ENCODE measurements at places on chromosomes 6 and 20. TPM values are rescaled to one million over a fixed set of nuclear protein-coding genes. Genes with fewer than 3 reads are reported as not detected.

DNA sequence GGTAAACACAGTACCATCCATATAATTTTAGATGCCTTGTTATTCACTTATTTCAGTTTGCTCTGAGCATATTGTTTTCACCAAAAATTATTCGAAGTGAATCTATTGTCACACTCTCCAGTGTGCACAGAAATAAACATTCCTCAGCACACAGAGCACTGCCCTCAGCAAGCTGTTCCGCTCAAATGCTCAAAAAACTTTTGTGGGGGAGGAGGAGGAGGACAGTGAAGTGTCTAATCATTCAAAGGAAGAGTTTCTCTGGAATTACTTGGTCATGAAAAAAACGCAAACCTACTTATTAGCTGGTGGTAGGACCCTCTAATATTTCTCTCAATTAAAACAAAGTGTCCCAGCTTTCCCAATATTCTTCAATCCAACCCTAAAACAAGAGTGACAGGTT lies 88.3 kb downstream of the DTNBP1 start:
- H3K4me1 ChIP-seq: peaks cover 32% of the 10 kb centered on the region
- H3K36me3 ChIP-seq: peaks cover 7% of the 10 kb centered on the region
- H3K27ac ChIP-seq: peak overlapping the region; percentile 26
- DNase-seq: no peak

DNA sequence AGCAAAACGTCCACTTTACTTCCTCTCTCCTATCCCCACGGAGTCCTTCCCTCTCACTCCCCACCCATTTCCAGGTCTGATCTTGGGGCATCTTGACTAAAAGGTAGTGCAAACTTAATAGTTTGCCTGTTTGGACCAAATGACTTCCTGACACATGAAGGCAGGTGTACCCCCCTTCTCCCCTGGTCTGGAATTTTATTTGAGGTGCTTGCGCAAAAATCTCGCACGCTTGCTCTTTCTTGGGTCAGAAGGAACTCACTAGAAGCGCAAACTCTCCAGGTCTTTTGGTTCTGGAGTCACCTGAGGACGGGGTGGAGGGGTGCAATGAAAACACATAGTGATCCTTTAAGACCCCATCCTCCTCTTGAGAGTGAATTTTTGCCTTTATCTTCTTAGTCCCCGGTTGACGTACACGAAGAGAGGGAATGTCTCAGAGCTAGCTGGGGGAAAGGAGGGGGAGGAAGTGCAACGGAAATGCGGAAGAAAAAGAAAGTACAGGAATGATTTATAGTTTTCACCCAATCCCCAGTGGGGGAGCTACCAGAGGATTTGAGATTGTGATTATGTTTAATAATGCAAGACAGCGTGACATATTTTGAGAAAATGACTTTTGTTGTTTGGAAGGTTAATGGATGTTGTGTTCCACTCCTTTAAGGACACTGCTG lies 4.9 kb downstream of the ADGRB3 start:
- peak overlapping the region; percentile 1 for H3K27ac ChIP-seq
- no peak for DNase-seq

SOX18 gene
- total RNA-seq: 0.34 TPM

GRCh38 chr6:10383331-10384090 lies 31.4 kb downstream of the TFAP2A start:
- no peaks in the 10 kb centered on the region for H3K36me3 ChIP-seq
- H3K4me1 ChIP-seq: peaks cover 40% of the 10 kb centered on the region
- peaks cover 75% of the 10 kb centered on the region for H3K27me3 ChIP-seq
- peak overlapping the region; percentile 34 for H3K27ac ChIP-seq
- no peak for DNase-seq

FAM162B gene
- 1.1 TPM for total RNA-seq
